ENCODE measurements at places on chromosomes 3 and 15.
A peak's percentile ranks its signal among the peaks of the same experiment; 100 is the strongest.

GRCh38 chr3:111541911-111542483, at the start of gene CD96:
Gene CD96 (plus strand): TSS chr3:111542197. CDS start chr3:111542249, 52 bp downstream.
- DNase-seq, result peak; percentile 86

DNA sequence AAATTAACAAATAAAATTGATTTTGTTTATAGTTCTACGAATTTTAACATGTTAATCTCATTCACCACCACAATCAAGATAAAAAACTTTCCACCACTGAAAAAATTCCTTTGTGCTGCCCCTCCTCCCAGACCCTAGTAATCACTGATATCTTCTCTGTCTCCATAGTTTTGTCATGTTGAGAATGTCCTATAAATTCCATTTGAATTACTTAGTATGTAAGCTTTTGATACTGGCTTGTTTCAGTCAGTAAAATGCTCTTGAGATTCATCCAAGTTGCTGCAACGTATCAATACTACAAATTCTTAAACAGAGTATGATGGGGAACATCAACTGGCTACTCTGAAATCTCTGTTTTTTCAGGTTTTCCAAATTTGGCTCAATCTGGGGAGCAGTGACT, 129.6 kb downstream of the CTNNB1 start:
- DNase-seq, result no peak

GRCh38 chr3:157274644-157275137, 114.7 kb upstream of the CCNL1 start:
- DNase-seq, result no peak

GRCh38 chr3:188262913-188263683, 109.1 kb downstream of the LPP start:
- DNase-seq, result no peak

DNA sequence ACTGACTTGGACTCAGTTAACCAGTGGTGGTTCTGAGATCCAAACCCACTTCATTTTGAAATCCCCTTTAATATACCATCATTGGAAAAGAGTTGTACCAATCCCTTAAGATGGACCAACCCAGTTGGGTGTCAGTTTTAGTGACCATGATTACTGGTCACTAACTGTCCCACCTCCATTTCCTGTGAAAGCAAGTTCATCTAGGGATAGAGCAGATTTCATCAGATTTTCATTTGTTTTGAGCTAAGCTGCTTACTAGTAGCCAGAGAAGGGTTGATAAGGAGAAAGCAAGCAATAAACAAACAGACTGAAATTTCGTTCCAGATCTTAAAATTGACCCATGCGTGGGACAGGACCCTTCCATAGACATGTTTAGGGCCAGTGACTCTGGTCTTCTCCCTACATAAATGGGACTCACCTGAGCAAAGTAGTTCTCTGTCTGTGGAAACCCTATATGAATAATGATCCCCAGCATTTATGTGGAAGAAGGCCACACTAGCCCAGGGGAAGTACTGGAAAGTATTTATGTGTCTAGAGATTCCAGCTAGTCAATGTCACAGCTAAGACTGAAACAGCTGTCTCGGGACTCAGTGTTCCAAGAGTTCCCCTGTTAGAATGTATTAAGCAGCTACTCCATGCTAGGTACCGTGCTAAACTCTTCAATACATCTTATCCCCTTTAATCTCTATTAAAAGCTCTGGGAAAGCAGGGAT, 196.0 kb upstream of the BCL6 start:
- DNase-seq, result no peak

GRCh38 chr3:53919741-53920140, 28.1 kb upstream of the SELENOK start:
- DNase-seq, result no peak

DNA sequence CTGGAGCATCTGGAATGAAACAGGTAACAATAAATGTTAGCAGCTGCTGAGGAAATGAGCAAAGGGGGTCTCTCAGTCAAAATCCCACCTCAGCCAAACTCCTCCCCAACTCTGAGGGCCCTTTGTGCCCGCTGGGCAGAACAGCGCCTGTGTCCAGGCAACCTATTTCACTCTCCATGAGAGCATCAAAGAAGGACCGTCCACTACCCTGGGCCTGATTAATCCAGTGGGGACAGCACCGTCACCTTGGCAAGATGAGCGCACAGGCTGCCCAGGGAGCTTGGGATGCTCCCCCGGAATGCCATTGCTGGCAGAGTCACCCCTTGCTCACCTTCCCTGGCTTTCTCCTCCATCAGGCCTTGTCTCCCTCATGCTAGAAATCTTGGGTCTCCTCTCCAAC, 97.4 kb upstream of the HACD2 start:
- no peak for DNase-seq

- DNase-seq, result no peak
Measured at GRCh38 chr3:133996251-133996661, 33.5 kb downstream of the SLCO2A1 start.

DNA sequence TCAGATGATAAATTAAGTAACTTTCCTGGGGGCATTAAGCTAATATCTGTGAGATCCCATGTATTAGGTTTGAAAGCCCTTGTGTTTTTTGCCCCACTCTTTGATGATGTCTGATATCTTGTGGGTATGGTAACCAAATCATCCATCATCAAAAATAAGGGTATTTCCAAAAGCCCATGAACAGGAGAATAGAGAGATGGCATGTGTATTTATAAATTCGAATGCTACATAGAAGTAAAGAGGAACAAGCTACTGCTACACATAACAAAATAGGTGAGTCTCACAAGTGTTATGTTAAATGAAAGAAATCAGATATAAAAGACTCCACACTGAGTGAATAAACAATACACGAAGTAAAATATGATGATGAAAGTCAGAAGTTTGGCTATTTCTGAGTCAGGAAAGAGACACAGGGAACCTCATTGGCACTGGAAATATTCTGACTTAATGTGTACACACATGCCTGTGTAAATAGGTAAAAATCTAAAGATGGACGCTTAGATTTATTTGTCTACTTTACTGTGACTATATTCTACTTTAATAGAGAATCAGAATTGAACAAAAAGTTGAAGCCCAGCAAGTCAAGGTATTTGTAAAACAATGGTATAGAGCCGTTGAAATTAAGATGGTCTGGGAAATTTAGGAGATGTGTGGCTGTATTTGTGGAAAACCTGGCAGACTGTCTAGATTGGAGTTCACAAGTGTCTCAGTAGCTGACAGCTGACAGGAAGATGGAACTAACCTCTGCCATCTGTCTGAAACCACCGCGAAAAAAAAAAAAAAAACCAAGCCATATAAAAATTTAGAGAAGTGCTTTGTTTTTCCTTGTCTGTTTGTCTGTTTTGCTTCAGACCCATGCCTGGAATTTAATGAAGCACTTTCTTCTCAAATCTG, 111.0 kb upstream of the TGFBR2 start:
- DNase-seq, result no peak

- no peak for DNase-seq
Measured at GRCh38 chr15:82968066-82968465, 15.5 kb upstream of the HOMER2 start.

Measured in CD4-positive, alpha-beta T cell treated with Interleukin-15 for 4 hours (primary cell).